ENCODE measurements at places on chromosomes 16 and 17. TPM values are rescaled to one million over a fixed set of nuclear protein-coding genes. Genes with fewer than 3 reads are reported as not detected.

DNA sequence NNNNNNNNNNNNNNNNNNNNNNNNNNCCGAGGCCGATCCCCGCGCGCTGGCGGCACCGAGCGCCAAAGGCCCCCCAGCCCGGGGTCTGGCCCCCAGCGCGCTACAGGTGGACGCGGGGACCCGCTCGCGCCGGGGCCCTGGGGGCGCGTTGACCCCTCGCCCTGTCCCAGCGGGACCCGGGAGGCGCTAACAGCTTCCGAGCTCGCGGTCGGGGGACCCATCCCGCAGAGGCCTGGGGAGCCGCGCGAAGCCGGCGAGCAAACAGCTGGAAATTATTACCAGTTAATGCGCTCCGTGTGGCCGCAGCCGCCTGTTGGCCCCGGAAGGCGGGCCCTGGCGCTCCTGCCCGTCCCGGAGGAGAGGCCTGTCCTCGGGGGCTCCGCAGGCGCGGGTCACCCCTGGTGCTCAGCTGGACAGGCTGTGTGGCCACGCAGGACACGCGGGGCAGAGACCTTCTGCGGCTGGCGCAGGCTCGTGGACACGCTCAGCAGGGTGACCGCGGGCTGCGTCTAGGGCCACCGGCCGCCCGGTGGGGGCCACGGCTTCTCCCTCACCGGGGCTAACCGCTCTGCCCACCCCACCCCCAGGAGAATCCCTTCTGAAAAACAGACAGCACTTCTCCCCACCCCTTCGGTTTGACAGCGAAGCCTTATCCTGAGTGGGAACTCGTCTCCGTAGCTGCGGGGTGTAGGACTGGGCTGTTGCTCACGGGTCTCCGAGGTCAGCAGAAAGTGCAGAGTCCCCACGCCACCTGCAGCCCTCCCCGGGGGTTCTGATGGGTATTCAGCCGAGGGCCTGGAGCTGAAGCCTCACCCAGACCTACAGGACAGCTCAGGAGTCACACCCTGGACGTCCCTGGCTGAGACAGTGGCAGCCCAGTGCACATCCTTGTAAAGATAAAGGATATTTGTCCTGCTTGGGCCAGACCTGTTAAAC lies 138.7 kb upstream of the RPH3AL start:
- DNase-seq, result no peak

HCRT gene
- total RNA-seq, result not detected

DNA sequence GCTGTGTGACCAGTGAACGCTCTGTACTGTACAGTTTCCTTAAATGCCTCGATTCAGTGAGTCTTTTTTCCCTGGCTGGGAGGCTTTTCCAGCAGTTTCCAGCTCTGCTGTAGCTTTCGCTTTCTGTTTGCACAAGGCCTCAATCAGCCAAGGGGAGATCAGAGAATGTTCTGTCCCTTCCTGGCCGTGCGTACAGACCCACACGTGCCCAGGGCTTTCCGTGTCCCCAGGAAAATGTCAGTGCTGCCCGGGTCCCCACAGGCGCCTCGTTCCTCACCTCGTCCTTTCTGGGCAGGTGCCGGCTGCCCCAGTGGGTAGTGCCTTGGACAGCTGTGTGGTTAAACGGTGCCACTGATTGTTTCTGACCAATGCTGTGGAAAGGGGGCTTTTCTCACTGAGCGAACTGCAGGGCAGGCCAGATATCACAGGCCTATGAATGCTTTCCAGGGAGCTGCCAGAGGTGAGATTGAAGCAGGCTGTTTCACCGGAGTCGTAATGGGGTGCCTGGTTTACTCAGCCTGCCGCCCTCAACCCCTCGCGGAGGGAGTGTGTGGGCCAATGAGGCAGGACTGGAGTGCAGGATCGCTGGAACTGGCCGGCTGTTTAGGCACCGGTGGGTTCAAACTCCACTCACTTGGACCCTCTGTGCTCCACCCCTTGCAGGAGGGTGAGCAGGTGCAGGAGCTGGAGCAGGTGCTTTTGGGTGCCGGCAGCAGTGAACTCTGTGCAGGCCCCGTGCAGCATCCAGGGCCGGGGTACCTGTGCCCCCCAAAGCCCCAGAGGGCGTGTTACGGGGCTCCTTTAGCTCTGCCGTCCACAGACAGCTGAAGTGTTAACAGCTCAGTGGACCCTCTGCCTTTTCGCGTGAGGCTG lies 44.4 kb downstream of the ZNF778 start:
- DNase-seq, result no peak

DNA sequence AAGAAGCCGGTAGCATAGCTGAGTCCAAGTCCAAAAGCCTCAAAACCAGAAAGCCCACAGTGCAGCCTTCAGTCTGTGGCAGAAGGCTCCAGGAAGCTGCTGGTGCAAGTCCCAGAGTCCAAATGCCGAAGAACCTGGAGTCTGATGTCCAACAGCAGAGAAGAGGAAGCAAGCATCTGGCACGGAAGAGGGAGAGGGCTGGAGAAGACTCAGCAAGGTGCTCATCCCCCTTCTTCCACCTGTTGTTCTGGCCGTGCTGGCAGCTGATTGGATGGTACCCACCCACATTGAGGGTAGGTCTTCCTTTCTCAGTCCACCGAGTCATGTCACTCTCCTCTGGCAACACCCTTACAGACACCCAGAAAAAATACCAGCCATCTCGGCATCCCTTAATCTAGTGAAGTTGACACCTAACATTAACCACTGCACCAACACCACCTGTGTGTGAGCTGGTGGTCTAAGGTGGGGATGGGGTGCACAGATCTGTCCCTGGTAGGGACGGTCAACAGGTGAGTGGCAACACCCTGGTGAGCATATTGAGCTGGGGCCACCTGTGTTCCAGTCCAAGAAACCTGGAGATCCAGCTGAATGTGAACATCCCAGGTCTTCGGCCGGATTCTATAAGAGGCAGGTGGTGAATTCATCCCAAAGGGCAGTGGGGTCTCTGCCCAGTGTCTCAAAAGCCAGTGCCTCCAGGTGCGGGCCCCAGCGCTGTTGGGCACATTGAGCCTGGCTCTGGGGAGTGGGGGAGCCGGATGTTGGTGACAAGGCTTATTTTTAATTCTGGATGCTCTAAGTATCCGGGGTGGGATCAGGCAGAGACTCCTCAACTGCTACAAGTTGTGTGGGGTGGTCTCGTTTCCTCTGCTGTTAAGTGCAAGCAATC lies 9.8 kb downstream of the MIEF2 start:
- no peak for DNase-seq

DNAAF8 gene
- 0.21 TPM for total RNA-seq

- no peak for DNase-seq
These were observed 383.0 kb downstream of the CPPED1 start for GRCh38 chr16:12420661-12421209.

GRCh38 chr16:67841198-67841815 lies 813 bp upstream of the THAP11 start:
- no peak for DNase-seq

CD300E gene
- total RNA-seq, result 0.19 TPM

Measured in esophagus squamous epithelium (tissue), 5 donors.